Fibroblast of skin of right biceps (primary cell): ENCODE measurements at places on chromosomes 2 and 18.
A peak's percentile ranks its signal among the peaks of the same experiment; 100 is the strongest.

DNA sequence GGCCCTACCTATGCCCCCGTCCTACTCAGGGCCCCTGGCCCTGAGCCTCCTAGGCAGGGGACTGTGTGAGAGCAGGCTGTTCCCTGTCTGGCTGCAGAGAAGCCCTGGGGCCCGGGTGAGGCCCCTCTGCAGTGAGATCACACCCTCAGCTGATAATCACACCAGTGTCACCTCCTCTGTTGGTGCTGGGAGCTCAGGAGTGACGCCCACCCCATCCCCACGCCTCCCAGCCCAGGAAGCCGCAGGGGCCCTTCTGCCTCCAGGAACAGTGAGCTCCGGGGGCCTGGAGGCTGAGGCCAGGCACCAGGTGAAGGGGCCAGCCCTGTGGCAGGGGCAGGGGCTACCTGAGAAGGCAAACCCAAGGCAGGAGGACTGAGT, 20.0 kb downstream of the KCNIP3 start:
- DNase-seq = no peak

DNA sequence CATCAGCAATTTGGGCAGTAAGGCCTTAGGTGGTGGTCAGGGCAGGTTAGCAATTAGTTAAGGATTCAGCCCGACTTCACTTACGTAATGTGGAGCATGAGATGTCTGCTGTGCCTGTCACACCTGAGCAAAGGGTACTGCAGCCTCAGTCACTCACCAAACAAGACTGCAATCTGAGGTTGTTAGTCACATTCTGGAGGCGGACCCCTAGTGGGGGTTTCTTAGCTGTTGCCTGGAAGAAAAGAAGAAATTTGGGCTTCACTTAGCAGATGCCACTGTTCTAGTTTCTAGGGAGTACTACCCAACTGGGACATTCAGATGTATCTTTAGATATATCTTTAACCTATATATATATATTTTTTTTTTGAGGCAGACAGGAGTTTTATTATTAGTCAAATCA, 529.9 kb downstream of the SLC4A3 start:
- DNase-seq = no peak

DNA sequence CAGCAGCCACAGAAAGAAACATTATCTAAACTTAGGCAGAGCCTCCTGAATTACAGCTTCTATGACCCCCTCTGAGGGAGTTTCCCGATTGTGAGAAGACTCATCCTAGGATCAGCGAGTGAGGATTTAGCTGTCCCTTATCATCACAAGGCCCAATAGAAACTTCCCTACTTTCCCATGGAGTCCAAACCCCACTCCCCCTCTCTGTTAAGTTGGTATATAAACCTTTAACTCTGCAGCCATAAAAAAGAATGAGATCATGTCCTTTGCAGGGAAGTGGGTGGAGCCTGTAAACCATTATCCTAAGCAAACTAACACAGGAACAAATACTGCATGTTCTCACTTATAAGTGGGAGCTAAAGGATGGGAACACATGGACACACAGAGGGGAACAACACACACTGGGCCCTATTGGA, 78.8 kb downstream of the MYL12B start:
- peak; percentile 8 for DNase-seq

DNA sequence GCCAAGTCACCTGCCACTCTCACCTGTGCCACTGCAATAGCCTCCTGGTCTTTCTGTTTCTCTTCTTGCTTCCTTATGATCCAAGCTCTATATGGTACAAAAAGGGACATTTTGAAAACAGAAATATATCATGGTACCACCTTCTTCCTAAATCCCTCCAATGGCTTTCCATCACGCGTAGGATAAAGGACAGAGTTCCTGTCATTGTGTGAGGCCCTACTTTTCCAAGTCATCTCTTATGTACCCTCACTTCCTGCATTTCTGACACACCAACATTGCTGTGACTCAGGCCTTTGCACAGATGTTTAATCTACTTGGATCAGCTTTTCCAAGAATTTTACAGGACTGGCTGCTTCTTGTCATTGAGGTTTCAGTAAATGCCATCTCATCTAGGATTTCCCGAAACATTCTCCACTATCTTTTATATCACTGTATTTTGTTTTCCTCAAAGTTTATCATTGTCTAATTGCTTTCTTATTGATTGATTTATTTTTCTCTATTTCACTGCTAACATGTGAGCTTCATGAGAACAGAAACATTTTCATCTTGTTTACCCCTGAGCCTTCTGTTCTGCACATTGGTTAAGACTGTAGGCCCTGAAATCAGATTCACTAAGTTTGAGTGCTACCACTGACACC, 426.1 kb upstream of the FANCL start:
- peak; percentile 3 for DNase-seq

GRCh38 chr2:46550686-46551404, 71.5 kb downstream of the TMEM247 start:
- DNase-seq = no peak

DNA sequence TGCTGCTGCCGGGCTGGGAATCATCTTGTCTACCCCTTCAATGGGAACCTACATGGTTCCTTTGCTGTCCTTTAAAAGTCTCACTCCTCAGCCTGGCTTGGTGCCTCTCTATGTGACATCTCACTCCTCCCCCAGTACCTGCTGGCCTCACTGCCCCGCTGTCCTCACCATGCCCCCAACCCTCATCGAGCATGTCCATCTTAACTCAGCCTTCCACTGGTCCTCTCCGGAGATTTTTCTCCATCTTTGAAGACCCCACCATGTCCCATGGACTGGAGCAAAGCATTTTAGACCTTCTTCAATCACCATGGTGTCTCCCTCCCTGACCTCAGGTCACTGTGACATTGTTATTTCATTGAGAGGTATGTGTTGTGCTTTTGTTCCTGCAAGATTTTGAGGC, 58.1 kb upstream of the SIX3 start:
- DNase-seq = no peak

DNA sequence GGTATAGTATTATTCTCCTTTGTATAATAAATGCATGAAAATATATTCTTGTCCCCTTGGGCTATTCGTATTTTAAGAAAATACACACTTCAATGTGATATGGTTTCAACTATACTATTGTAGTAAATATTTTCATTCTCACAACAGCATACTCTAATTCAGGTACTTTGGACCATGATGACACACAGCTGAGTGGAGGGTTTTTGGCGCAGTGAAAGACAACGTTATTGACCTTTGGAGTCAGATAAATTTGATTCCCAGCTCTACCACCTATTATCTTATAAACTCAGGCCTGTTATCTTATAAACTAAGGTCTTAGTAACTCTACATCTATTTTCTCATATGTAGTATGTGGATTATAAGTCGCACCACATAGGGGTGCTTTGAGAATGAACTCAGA, 895.9 kb upstream of the DDX18 start:
- no peak for DNase-seq

DNA sequence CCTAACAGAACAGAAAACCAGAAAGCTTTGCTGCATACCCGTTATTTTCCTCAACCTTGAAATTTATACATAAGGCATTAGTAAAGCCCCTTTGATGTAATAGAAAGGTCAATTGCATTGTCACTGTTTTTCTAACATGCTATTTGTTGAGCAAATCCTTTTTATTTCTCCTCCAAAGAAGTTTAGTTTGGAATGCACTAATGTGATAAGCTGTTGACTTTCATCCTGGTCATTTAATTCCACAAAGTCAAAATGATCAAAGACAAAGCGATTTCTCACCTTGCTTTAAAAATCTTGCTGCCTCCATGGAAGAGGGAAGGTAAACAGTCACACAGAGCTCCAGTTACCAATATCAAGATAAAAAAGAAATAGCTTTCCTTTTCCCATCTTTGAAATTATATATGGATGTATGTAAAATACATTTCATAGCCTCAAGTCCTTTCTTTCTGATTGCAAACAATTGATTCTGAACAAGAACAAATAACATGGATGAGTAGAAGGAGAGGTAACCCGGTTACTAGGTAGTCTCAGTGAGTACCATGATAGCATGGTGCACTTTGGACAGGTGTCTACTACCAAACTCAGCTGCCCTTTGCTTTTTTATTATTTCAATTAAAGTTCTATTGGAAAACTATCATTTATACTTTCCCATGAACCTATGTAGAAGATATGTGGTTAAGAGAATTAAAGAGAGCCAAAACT, 452.7 kb downstream of the STK39 start:
- DNase-seq = no peak

GRCh38 chr2:79982445-79982844, 322.1 kb downstream of the LRRTM1 start:
- no peak for DNase-seq

GRCh38 chr2:188726626-188727247, 247.4 kb upstream of the COL3A1 start:
- DNase-seq = peak; percentile 10

DNA sequence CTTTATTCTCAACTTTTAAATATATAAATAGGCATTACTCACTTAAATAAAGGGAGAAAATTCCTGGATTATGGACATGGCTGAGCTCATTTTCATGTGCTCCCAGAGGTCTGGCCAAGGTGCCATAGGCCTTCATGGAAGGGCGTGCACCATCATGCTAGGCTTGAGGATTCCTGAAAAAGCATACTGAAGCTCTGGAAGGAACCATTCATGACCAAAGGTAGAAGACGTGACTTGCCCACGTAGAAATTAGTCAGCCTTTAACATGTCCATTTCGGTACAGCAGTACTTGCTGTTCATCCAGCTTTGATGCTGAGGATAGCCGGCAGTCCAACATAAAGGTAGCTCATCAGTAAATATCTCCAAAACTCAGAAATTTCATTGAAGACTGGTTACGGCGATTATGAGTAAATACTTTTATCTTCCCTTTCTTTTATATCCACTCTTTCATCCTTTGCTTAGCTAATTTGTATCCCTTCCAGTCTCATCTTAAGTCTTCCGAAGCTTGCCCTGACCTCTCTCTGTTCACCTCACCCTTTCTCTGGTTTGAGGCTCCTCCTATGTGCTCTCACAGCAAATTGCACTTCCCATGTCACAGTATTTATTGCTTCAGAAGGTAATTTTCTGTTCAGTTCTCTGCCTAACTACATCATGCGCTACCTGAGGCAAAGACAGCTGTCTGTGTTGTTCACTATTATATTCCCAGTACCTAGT, 32.3 kb upstream of the ASNSD1 start:
- DNase-seq = no peak

GRCh38 chr2:111634995-111635538, 248.9 kb downstream of the ANAPC1 start:
- DNase-seq = peak; percentile 31

DNA sequence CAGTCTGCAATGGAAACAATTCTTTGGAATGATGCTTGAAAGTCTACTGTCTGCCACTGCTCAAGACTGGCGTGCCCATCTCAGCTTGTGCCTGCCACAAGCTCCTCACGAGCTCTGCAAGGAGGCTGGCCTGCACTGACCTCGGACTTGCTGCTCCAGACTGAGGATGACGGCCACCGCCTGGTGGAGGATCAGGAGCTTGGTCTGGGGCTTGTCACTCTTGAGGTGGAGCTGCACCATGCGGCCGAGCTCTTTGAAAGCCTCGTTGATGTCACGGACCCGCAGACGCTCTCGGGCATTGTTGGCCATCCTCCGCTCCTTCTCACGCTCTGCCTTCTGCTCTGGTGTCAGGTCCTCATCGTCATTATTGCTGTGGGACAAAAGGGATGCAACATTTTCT, 269.4 kb upstream of the CCDC68 start:
- DNase-seq = no peak

DNA sequence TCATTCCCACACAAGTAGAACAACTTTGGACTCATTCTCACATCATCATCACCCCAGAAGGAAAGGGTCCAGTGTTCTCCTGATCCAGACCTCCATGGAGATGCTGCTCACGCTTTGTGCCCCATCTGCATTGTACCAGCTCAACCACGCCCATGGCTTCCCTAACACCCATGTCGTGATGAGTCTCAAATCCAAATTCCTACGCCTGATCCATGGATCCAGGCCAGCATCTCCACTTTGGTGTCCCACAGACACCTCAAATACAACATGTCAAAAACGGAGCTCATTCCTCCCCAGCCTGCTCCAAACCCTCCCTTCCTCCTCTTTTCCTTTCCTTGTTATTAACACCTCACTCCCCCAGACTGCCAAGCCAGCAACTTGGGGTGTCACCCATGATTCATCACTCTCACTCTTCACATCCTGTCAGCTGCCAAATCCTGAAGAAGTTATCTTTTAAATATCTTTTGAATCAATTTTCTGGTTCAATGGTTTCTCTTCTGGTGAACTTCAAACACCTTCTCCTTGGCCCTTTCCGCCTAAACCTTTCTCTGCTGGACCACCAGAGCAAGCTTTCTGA, 30.2 kb upstream of the FAM124B start:
- no peak for DNase-seq

DNA sequence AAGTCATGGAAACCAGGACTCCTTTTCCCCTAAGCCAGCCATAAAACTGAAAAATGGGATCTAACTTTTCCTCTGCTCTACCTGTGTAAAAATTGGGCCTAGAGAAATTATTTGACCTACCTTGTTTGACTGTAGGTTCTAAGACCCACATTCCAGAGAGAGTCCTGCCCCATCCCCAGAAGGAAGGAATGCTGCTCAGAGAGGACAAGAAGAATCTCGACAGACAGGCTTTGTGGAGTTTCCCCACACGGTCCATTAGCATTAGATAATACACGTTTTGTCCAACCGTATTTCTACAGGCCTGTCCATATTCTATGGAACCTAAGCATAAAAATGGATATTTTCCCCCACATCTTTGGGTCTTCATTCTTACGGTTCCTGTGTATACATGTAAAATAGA, 403.3 kb downstream of the METTL4 start:
- DNase-seq = no peak

DNA sequence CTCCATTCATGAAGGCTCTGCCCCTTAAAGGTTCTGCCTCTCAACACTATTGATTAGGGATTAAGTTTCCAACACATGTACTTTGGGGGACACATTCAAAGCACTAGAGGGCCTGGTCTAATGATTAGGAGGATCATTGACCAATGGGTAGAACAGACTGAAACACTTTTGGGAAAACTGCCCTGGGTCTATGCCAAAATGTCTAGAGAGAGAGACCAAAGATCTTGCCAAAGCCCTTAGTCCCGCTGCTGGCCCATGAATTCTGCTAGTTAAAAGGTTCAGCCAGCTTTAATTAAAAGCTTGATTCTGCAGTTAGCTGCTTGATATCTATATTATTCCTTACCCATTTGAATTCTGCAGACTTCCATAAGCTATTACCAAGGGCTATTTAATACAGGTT, 613.2 kb downstream of the SLC4A3 start:
- DNase-seq = no peak

GRCh38 chr2:190103144-190103543, 40.6 kb upstream of the MSTN start:
- no peak for DNase-seq

GRCh38 chr2:233443511-233444183, 89.4 kb downstream of the DGKD start:
- DNase-seq = peak; percentile 64

GRCh38 chr18:63514888-63515678, 27.1 kb upstream of the SERPINB12 start:
- no peak for DNase-seq
